ENCODE measurements at places on chromosomes 5 and 9.

GRCh38 chr5:136772491-136772890, 407.1 kb upstream of the TRPC7 start:
- DNase-seq = no peak

GRCh38 chr9:14119694-14120514, 194.0 kb downstream of the NFIB start:
- no peak for DNase-seq

GRCh38 chr9:77133011-77133410, 44.3 kb upstream of the VPS13A start:
- DNase-seq = no peak

- DNase-seq = no peak
Observed at GRCh38 chr5:10578869-10579268, 15.0 kb downstream of the ANKRD33B start.

DNA sequence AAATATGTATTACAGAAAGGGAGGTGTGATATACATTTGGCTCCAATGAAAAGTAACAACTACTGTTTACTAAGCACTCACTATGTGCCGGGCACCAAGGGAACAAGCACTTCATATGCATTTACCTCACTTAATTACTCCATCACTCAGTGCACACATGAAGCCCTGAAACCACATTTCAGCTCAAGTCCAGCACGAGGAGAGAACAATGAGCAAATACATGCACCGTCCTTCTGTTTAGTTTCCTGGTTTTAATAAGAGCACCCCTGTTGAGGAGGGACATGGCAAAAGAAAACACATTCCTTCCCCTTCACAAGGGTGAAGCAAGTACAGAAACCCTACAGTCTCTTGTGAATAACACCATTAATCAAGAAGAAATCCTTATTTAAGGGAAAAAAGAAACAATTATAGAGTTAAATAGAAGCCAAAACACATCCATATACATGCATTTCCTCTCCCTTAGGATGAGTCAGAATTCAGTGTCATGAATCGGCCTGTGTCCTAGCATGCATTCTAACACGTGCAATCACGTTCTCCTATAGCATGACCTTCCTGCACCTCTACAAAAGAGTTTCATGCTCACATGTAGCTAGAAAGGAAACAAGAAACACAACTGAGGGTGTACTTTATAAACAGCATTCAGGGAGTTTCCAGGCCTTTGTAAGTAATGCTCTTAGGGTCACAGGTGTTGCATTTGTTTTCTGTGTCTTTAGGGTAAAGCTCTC, 411.6 kb downstream of the BNC2 start:
- DNase-seq = no peak

GRCh38 chr5:73968729-73969128, 342.7 kb downstream of the ARHGEF28 start:
- DNase-seq = peak; percentile 19

GRCh38 chr9:137152844-137153405, 14.0 kb downstream of the GRIN1 start:
- no peak for DNase-seq

GRCh38 chr5:138676002-138676401, 77.2 kb upstream of the CTNNA1 start:
- DNase-seq = no peak

GRCh38 chr9:86819552-86819951, 127.8 kb downstream of the GAS1 start:
- DNase-seq = no peak

DNA sequence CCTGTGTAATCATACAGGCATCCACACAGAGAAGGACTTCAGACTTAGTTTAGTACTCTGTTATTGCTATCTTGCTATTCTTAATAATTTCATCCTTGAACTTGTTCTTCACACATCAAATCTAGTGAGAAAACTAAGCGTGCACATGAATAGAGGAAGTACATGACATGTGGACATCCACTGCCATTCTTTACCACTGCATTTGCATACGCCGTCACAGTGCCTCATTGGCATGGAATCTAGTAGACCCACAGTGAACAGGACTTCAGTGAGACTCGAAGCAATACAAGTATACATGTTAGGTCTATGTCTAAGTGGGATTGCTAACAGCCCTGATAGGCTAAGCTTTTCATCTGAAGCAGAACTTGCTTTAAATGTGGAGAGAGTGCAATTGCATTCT, 592.1 kb downstream of the TLE4 start:
- no peak for DNase-seq

DNA sequence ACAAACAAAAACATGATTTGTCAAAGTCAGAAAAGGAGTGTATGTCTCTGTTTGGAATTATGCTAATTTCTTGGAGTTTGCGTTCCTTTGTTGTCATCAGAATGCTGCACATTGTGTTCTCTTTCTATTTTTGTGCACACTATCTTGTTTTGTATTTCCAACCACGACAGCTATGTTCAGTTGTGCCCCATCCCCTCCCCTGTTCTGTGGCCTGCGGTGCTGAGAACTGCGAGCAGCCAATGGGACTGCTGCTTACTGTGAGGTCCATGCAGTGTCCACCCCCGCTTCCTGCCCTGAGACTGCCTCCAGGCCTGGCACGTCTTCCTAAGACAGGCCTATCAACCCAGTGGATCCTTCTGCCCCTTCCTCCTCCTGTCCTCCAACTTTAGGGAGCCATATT, 76.8 kb downstream of the PALM2AKAP2 start:
- peak; percentile 28 for DNase-seq

- no peak for DNase-seq
Observed at GRCh38 chr9:126782053-126782388, 22.8 kb upstream of the ZBTB43 start.

DNA sequence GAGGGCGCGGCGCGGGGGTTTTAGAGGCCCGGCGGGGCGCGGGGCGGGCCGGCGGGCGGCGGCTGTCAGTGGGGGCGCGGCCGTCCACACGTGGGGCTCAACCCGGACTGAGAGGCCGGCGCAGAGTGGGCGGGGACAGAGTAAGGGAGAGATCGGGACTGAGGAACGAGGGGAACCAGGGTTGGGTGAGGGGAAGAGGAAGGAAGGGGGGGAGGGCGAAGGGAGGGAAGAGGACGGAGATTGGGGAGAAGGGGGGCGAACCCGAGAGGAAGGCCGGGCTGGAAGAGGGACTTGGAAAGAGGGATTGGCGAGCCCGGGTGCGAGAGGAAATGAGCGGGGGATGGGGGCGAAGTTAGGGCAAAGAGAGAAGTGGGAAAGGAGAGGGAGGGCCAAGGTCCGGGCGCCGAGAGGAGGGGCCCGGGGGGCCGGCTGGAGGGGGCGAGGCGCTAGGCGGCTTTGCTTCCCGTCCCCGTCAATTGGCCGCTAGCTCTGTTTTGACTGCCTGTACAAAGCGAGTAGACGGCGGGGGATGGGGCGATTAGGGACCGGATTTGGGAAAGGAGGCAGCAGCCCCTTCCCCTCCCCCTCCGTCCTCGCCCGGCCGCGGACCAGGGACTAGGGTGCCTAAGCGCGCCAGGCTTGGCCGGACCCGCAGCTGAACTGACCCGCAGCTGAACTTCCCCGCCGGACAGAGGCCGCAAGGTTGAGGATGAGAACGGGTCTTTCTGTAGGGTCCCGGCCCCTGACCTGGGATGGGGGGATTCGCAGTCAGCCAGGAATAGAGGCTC, 399 bp upstream of the FBN2 start:
- no peak for DNase-seq
